Camera-type eye (tissue), 1 donor: ENCODE measurements at places on chromosomes 16 and 17. TPM values are rescaled to one million over a fixed set of nuclear protein-coding genes. Genes with fewer than 3 reads are reported as not detected.

Gene SLC38A8
- total RNA-seq, result 6.6 TPM

Gene KAT8
- 56.6 TPM for total RNA-seq

Gene ATP2A1
- total RNA-seq, result 46.8 TPM

Gene LDHD
- total RNA-seq, result 6.6 TPM

Gene EEF2KMT
- 6.5 TPM for total RNA-seq

Gene EMC6
- total RNA-seq, result 16.1 TPM

Gene CA7
- total RNA-seq, result not detected

Gene LDAF1
- total RNA-seq, result 43.0 TPM

Gene CA5A
- not detected for total RNA-seq

Gene DCUN1D3
- total RNA-seq, result 29.6 TPM

Gene PRMT7
- 91.5 TPM for total RNA-seq

Gene CBFA2T3
- 5.6 TPM for total RNA-seq

Gene KRT222
- 11.5 TPM for total RNA-seq
